ENCODE measurements at places on chromosomes 7 and 10.
A peak's percentile ranks its signal among the peaks of the same experiment; 100 is the strongest.

- no peak for DNase-seq
Measured at GRCh38 chr7:91379236-91379635, 115.0 kb downstream of the FZD1 start.

GRCh38 chr7:158044482-158044823 is 543.2 kb downstream of the PTPRN2 start:
- no peak for DNase-seq

GRCh38 chr7:28732071-28732869 is 225.9 kb downstream of the TRIL start:
- peak; percentile 53 for DNase-seq

DNA sequence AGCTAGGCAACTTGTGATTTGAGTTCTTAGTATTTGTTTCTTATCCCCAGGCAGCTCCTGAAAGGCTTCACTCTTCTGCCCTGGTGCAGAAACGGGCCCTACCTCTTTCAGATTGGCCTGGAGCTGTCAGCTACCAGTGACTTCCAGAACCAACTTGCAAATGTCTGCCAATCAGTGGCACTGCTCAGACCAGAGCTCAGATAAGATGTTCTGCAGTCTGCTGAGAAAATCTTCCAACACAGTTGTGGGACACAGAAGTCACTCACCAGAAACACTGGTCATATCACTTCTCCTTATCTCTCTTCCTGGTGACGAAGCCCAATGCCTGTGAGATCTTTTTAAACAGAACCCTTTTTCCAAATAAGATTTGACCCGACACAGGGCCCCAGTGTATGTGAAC is 81.9 kb upstream of the DUSP5 start:
- DNase-seq = no peak

DNA sequence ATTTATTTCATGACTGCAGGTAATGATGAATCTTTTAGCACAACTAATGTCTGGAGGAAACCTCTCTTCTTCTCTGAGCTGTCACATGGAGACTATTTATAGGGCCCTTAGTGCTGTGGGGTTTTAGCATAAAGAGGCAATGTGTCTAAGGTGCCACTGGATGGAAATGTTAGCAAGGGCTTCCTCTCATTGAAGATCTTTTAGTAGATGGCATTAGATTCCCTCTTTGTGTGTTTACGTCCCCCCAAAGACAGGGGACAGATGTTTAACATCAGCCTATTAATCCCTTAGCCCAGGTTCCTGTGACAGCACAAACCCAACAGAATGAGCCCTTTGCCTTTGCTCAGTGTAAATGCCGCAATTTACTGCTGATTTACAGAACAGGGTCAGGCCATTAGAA is 208.6 kb downstream of the SKAP2 start:
- DNase-seq = no peak

DNA sequence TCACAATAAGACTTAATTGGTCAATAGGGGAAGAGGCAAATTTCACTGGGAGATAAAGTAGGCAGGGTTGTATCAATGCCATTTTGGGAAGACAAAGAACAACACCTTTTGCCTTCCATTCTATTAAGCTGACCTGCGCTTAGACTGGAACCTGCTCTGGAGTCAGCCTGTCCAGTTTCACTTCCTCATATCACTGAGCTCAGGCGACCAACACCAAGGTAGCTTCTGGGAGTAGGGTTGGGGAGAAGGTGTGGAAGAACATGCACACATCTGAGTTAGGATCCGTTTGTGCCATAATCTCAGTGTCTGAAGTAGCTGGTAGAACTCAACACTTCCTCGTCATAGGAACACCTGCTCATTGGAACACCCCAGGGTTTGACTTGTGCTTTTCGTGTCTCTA is 527.4 kb upstream of the IGFBP3 start:
- no peak for DNase-seq

DNA sequence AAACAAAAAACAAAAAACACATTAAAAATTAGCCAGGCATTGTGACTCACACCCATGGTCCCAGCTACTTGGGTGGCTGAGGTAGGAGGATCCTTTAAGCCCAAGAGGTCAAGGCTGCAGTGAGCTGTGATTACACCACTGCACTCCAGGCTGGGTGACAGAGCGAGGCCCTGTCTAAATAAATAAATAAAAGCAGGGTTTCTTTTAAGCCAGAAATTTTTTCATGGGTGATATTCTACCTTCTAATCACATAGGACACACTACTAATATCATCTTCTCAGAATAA is 14.2 kb upstream of the SVIL start:
- no peak for DNase-seq

- no peak for DNase-seq
Measured at GRCh38 chr7:111089822-111090426, 1.0 kb upstream of the LRRN3 start.

GRCh38 chr7:114531326-114531725 is 116.7 kb downstream of the FOXP2 start:
- no peak for DNase-seq

DNA sequence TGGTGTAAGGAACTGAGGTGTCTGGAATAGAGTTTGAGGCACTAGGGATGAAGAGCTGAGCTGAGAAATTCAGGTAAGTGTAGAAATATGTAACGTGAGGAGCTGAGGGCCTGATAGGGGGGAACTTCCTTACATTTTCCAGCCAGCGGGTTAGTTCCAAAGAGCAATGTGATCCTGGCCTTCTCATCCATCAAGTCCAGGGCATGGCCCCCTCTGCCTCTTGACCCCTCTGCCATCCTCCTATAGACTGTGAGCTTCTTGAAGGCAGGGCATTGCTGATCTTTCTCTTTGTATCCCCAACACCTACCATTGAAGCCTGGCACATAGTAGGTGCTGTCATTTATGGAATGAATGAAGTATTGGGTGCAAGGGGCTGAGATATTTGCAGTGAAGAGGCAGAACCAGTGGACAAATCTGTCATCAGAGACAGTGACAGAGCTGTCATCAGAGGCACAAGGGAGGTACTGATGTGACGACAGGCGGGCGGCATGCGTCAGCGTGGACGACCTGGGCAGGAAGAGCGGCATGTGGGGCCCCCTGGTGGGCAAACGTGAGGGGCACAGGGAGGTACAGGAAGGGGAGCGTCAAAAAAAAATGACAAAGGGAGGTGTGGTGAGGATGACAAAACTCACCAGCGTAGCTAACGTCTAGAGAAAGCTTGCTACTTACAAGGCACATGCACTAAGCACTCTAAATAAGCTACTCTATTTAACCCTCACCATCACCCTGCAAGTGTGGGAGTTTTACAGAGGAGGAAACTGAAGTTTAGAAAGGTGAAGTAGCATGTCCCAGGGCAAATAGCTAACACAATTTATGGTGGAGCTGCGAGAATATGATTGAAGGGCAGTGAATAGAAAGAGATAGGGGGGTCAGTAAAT is 5.2 kb upstream of the CAMK2G start:
- DNase-seq = peak; percentile 82

DNA sequence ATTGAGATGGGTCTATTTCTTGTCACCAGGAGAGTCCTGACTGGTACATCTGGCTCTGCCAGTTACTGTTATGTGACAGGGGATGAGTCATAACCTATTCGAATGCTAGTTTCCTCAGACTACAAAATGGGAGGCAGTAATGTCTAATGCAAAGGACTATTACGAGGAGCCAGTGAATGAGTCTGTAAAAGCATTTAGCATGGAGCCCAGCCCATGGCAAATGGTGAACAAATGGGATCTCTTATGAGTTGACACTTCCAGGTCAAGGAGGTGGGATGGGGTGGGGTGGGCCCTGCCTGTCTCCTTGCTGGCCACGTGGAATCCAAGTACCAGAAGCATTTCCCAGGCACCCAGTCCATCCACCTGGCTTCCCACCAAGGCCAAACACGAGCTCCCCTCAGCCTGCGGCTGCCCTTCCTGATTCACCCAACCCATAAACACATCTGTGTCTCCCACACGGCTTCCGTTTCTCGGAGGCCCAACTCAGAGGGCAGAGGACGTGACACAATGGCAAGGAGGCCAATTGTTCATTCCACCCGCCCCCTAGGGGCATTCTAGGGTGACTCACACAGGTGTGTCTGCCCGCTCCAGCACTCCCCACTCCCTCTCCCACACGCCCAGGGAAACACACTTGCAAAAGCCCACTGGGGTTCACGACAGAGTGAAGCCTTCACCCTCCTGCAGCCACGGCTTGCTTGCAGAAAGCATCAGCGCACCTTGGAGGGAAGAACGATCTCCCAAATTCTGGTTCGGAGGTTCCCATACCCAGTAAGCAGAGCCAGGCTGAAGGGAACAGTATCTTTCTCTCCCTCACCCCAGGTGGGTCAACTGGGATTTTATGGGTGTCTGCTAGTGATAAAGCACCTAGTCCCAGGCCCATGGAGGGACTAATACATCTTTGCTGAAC is 109.8 kb downstream of the SH3PXD2A start:
- DNase-seq = no peak

GRCh38 chr7:79615466-79615865 is 162.0 kb upstream of the MAGI2 start:
- no peak for DNase-seq

- DNase-seq = no peak
Measured at GRCh38 chr10:27959093-27959715, 39.7 kb downstream of the ODAD2 start.

- DNase-seq = no peak
Measured at GRCh38 chr10:76257816-76258215, 826.4 kb downstream of the LRMDA start.

DNA sequence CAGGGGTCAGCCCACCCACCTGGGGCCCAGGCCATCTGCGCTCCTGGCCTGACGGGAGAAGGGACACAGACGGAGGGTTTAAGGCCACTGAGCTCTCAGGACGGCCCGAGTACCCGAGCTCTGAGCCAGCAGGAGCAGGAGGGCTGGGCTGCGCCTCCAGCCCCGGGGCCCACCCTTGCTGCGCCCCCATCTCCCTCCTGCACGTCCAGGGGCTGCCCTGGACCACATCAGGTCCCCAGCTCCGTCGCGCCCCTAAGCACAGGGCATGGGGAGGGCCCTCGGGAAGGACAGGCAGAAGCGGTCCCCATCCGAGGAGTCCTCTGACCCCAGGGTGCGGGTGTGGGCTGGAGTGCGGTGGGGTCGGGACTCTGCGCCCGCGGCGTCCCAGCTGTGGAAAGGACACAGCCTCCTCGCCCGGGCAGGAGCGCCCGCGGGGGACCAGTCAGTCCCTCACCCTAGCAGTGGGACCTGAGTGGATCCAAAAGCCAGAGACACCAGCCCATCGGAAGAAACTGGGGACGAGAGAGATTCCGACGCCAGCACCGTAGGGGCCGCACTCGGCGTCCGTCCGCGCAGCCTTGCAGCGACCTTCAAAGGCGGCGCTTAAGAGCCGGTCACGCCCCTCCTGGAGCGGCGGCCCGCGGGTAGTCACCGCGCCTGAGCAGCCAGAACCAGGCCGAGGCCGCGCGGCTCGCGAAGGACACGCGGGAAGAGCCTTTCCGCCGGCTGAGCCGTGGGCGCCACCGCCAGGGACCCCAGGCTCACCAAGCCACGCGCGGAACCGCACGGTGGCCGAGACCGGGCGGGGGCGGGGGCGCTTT is 15.9 kb downstream of the CAMK2B start:
- DNase-seq = peak; percentile 85

DNA sequence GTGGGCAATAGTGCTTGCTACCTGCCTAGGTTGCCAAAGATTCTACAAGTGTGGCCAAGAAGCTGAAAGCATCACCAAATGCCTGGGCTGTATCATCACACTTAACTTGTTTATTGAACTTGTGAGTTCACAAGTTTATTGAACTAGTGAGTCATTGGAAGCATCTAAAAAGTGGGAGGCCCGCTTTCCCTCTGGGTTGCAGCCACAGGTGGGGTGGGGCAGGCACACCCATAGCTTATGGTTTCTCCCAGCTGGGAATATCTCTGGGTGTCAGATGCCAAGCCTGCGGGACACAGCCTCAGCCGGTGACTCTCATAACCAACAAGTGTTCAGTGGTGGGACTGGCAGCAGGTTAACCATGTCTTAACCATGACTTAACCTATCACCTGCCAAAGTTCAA is 145.9 kb upstream of the FAM13C start:
- no peak for DNase-seq

GRCh38 chr7:124907490-124907889 is 22.1 kb downstream of the POT1 start:
- no peak for DNase-seq

GRCh38 chr7:145957160-145957890 is 159.3 kb upstream of the CNTNAP2 start:
- DNase-seq = no peak
